Activated CD4-positive, alpha-beta T cell treated with anti-CD3 and anti-CD28 coated beads for 4 hours (primary cell): ENCODE measurements at places on chromosomes 12 and 14.
A peak's percentile ranks its signal among the peaks of the same experiment; 100 is the strongest.

GRCh38 chr12:22046968-22047390 lies 961 bp downstream of the CMAS start:
- no peak for DNase-seq

DNA sequence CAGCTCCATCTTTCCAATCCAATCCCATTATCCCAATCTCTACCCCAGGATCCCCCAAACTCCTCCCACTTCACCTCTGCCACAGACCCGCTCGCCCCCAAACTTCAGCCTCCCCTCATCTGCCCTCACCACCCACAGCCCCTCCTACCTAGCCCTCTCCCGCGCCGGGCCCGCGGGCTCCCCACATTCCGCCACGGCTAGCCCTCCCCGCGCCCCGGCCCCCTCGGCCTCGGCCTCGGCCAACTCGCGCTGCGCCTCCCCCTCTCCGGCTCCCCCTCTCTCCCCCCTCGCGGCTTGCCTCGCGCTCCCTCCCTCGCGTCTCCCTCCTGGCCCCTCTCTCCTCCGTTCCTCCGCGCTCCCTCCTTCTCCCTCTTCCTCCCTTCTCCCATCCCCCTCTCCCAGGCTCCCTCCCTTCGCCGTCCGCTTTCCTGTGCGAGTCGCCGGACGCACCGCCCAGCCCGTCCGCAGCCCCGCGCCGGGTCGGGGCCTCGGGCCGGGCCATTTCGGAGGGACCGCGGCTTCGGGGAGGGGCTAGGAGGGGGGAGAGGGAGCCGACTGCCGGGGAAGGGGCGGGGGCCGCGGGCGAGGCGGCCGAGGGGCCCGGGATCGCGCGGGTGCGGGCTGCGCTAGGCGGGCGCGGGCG lies at the start of gene ATN1:
TSS of gene ATN1 (plus strand) at position 581 of the 643 bp plus-strand sequence. CDS start 6,043 bp downstream, outside the sequence.
- DNase-seq = peak; percentile 40

- peak; percentile 6 for DNase-seq
These were observed 2.0 kb downstream of the DYRK2 start for GRCh38 chr12:67650388-67651131.

GRCh38 chr14:98167705-98168104 lies 1104.3 kb downstream of the BCL11B start:
- no peak for DNase-seq

- DNase-seq = no peak
These were observed 467.1 kb upstream of the SOX5 start for GRCh38 chr12:24416423-24417109.

GRCh38 chr12:104230304-104231095 lies 14.9 kb downstream of the TXNRD1 start:
- DNase-seq = no peak

DNA sequence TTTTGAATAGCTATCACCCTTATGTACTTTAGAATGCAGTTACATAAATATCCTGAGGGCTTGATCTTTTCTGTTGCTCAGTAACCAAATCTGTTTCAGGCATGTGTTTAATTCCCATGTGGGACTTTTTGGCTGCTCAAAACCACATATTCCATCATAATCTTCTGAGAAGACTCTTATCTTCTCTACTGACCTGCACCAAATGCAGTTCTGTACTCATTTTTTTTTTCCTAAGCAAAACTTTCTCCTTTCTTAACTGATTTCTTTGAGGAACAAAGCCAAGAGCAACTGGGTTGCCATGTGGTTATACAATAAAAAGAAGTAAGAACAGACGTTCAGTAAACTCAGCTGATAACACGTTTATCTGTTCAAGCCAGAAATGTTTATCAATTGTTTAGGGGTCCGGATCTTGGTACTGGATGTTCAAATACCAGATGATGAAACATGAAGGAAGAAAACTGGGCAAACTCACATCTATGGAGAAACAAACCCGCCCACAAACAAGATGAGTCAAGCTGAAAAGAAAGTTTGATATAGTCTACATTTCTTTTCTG lies 50.1 kb downstream of the TMEM132C start:
- DNase-seq = no peak

- DNase-seq = no peak
These were observed 31.5 kb upstream of the SOS2 start for GRCh38 chr14:50262865-50263264.

DNA sequence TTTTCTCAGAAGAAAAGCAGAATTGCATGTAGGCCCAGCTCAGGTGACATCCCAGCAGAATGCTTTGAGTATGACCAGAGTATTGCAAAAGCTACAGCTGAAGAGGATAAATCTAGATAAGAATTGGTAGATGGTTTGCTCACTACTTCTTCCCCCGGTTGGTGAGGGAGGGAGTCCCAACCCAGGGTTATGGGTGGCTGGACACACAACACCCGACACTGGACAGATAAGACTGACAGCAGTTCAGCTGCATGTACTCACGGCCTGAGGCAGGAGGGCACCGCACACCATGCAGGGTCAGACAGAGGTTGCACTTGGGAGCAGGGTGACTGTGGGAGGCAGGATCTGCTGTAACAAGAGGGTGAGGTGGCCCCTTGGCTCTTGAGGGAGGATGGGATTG lies 1.7 kb upstream of the CLEC4C start:
- no peak for DNase-seq

DNA sequence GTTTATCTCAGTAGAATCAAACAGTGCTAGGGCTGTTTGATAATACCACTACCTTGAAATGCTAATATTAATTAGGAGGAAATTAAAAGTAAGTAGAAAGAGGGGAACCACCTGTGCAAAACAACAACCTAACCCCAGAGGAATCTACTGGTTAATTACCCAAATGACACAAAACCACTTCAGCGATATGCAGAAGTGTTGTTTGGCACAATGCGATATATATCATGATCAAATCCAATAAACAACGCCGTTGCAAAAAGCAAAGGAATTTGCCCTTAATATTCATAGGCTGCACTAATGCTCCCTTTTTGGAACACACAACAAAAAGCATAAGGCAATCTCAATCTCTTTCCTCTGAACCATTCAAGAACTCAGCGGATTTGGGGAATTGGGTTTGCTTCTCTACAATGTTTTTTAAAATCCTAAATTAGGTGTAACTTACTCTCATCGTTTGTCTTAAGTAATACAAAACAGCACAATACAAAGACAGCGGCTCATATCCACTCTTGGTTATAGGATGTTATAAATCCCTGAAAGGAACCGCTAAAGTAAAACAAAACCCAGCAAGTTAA lies 1.5 kb downstream of the MAP4K5 start:
- DNase-seq = no peak

DNA sequence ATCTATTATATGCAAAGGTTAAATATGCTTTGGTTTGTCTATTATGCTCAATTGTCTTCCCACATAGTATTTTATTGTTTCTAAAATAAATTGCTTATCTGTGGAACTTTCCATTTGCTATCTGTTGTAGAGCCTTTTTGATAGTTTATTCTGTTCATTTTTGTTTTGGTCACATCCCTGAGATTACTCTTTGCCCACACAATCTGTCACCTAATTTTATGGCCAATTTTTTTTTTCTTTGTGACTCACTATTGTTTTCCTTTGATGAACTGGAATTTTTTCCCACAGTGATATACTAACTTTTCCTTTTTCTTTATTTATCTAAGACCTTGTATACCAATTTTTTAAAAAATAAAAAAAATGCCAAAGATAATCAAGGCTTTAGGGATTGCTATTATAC lies 61.1 kb downstream of the RASSF9 start:
- no peak for DNase-seq

DNA sequence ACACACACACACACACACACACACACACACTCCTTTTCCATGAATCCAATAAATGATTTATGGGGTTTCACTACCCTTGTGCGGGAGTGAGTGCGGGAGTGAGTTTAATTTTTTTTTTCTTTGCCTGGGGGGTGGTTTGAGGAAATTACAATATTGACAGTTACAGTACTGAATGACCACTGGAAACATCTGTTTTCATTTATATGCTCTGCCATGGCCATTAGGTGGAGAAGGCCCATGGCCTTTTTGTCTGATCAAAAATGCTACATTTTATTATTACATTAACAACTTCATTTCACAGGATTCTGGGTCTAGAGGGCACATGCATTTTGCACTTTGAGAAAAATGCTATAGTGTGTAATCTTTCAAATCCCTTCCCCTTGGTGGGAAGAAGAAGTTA lies 5.9 kb downstream of the TBX3 start:
- no peak for DNase-seq

GRCh38 chr14:90726656-90727055 lies 89.6 kb downstream of the TTC7B start:
- DNase-seq = no peak

GRCh38 chr14:94545131-94545841 lies 16.0 kb upstream of the SERPINA4 start:
- DNase-seq = no peak

GRCh38 chr14:99733540-99734405 lies 49.7 kb downstream of the CYP46A1 start:
- DNase-seq = no peak

DNA sequence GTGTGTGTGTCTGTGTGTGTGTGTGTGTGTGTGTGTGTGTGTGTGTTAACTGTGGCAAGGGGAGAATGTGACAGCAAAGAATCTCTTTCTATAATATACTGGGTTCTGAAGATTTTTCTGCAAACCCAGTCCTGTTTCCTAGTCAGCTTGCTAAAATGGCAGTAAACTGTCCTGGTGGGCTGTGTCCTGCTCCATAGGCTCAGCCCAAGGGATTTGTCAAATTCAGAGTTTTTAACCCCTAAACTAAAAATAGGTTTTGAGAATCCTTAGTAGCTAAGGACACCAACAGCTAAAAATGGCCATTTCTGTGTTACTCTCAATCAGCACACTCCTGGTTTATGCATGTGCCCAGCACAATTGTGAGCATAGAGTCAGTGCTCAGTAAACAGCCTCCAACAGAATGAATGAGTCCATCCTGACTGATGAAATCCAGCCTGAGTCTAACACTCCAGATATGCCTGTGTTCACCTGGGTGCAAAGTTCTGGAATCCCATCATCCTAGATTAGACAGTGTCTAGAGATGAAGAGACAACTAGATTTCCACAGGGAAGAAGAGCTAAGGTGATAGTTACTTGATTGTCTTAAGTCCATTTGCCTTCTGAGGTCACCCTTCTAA lies 192.6 kb downstream of the TTC6 start:
- no peak for DNase-seq

DNA sequence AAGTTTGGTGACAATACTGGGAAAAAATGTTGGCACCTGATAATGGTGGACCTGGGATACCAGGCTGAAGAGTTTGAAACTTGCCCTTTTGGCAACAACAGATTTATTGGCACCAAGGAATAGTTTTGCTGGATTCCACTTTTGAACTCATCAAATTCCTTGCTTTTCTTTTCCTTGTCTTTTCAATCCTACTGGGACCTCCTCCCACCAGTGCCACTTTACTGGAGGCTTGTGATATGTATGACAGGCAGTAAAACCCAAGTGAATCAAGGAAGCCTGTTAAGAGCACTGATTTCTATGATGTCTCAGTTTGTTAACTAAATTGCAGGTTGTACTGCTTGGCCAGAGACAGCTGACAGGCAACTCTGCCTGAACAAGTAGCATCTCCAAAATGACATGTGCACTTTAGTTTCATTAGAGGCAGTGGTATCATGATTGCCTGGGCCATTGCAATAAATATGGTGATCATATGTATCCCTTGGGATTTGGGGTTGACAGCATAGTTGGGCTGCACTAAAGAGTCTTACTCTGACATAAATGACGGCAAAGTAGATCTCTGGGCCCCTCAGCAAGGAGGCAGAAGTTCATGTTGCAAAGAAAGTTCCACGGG lies 565.4 kb downstream of the DIO2 start:
- no peak for DNase-seq

DNA sequence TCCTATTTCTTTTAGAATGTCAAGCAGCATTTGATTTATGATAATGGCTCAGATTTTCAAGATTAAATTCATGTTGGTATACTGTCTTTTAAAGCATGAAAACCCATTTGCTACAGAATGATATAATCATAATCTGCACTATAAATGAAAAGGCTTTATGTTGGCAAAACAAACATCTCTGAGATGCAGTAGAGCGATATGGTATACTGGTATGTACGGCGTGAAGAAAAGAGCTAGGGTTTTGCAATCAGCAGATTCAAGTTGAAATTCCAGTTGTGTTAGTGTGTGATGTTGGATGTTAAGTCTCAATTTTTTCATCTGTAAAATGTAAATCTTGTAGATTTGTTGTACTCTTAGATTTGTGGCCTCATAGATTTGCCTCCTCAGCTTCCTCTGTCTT lies 53.2 kb upstream of the DYRK2 start:
- no peak for DNase-seq

GRCh38 chr12:51011955-51012354 lies 14.2 kb downstream of the SLC11A2 start:
- no peak for DNase-seq

DNA sequence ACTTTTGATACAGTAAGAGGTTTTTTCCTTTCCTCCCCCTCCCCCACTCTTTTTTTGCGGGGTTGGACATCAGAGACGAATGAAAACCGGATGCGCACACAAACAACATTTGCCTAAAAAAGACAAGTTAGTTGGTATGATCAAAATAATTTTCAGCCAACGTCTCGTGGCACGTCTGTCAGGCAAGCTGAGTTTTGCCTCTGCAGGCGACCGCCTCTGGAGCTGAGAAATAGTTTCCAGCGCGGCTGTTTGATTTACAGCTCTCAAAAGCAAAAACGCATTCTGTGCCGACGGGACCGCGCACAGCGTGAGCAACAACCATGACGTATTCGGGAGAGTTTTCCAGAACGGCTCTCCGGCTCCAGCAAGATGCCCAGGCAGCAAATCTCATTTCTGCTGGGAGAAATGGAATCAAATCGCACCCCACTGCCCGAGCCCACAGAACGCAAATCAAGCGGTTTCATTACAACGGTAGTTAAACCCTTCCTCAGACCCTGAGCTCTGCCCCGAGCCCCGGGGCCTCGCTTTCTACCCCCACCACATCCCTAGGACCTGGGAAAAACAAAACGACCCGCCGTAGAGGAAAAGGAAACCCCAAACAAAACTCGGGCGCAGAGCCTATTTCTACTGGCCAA lies 14.2 kb upstream of the CALM1 start:
- DNase-seq = peak; percentile 79

- DNase-seq = no peak
These were observed 68.6 kb downstream of the ACTN1 start for GRCh38 chr14:68910540-68910939.

DNA sequence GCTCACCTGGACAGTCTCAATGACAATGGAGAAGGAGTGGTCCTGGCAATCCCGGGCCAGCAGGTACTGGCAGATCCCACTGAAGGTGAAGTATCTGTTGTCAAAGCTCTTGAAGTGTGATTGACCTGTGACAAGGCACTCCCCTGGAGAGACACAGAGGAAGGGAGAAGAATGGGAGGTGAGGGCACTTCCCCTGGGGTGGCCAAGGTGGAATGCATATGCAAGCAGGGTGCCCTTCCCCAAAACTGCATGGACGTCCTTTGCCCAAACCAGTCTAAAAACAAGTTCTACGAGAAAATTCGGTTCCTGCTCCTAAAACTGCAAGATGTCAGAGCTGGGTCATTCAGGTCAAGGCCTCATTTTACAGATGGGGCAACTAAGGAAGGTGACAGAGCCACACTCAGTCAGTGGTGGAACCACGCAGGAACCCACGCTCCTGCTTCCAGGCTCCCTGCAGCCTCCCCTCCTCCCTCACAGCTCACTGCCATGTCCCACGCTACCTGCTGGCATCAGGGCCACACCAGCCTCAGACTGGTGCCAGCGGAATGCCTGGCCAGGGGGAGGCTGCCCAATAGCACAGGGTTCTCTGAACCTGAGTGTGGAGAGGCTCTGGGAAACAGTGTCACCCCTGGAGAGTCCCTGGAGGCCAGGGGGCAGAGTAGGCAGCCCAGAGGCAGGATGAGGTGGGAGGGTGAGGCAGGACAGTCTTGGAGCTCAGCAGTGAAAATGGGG lies 59.2 kb downstream of the VWF start:
- no peak for DNase-seq
